ENCODE measurements at places on chromosomes 1 and 21.

- no peak for DNase-seq
Observed at GRCh38 chr1:239348635-239349353, 37.6 kb upstream of the CHRM3 start.

GRCh38 chr1:221760911-221761310, 19.0 kb upstream of the DUSP10 start:
- no peak for DNase-seq

GRCh38 chr1:211938561-211938997, 96.8 kb downstream of the INTS7 start:
- DNase-seq, result no peak

DNA sequence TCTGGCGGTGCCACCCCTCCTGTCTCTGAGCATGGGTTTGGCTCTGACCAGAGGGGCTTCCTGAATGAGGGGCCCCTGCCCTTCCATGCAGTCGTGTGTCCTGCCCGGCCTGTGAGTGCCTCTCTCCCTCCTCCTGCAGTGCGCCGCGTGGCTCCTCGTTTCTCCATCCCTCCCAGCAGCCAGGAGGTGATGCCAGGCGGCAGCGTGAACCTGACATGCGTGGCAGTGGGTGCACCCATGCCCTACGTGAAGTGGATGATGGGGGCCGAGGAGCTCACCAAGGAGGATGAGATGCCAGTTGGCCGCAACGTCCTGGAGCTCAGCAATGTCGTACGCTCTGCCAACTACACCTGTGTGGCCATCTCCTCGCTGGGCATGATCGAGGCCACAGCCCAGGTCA, 57.9 kb downstream of the PTPRF start:
- DNase-seq, result no peak

DNA sequence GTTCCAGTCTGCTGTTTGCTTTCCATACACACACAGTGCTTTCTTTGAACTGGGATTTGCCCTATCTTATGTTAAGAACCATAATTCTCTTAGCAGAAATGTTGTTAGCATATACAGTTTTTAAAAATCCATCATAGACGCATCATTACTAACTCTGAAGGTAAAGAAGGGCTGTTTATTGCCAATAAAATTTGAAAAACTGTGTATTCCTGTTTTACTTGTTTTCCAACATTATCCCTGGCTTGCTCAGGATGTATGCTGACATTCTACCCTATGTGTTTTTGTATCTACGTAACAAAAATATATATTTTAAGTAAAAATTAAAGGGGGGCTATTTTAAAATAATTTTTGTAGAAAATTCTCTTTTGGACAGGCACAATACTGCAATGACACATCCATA, 857.2 kb downstream of the BRINP3 start:
- DNase-seq, result no peak

DNA sequence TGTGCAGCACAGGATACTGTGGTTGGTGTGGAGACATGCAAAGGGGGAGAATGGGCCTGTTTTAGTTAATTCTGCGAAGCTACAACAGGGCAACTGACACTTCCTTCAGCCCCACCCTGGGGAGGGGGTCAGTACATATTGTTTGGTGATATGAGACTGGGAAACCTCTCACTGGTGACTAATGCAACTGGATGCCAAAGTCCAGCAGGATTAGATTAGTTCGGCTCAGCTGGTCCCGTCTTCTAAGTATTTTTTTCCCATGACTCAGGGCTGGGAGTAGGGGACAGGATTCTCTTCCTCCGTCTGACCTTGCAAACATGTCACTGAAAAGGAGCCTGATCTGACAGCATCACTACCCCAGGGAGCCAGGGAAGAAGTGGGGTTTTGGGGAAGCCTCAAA, 43.0 kb downstream of the PLXNA2 start:
- DNase-seq, result no peak

- no peak for DNase-seq
Observed at GRCh38 chr1:210917560-210918169, 216.3 kb downstream of the KCNH1 start.

All from stimulated activated CD4-positive, alpha-beta T cell treated with anti-CD3 and anti-CD28 coated beads, Interleukin-2, amount 100 ng/mL, for 24 hours (primary cell).